ENCODE measurements at places on chromosomes 1 and 21.

DNA sequence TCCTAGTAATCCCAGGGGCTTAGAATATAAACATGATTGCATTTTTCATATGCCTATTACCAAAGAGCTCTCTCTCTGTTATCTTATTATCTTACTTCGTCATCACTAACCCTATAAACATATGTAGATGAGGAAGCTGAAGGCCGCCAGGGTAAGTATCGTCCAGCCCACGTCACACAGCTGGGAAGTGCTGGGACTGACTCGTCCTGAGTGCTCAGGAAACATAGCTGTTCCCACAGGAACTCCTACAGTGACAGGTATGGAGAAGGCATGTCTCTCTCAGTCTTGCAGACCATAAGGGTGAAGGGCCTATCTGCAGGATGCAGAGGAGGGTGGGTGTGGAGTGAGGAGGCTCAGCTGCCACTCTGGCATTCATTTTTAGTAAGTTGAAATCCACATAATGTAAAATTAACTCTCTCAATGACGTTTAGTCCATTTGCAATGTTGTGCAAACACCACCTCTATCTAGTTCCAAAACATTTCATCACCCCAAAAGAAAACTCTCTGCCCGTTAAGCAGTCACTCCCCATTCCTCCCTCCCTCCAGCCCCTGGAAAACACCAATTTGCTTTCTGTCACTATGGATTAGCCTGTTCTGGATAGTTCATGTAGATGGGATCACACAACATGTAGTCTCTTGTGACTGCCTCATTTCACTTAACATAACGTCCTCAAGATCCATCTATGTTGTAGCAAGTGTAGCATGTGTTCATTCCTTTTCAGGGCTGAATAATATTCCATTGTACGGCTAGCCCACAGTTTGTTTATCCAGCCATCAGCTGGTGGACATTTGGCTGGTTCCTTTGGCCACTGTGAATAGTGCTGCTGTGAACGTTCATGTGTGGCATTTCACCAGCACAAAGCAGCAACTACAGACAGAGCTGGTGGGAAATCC, 68.3 kb downstream of the TCP10L start:
- no peak for DNase-seq

DNA sequence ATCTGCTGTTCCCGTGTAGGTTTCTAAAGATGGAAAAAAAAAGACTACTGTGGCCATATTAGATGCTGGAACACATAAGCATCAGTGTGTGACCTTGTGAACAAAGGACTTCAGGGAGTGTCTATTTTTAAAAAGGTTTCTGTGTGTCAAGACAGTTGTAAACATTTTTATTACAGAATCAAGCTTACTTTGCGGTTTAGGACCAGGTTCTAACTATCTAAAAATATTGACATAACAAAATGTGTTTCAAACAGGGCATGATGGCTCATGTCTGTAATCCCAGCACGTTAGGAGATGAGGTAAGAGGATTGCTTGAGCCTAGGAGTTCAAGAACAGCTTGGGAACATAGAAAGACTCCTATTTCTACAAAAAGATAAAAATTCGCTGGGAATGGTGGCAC, 7.1 kb upstream of the DDI2 start:
- no peak for DNase-seq

GRCh38 chr1:202251424-202252256, 58.0 kb downstream of the LGR6 start:
- no peak for DNase-seq

DNA sequence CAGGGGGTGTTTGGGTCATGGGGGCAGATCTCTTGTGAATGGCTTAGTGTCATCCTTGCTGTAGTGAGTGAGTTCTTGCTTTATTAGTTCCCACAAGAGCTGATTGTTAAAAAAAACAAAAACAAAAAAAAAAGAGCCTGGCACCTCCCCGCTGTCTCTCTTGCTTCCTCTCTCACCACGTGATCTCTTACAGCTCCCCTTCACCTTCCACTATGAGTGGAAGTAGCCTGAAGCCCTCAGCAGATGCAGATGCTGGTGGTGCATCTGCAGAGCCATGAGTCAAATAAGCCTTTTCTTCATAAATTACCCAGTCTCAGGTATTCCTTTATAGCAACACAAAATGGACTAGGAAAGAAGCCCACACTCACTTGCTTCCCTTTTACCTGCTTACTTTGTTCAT, 17.2 kb upstream of the RGL1 start:
- DNase-seq: no peak

DNA sequence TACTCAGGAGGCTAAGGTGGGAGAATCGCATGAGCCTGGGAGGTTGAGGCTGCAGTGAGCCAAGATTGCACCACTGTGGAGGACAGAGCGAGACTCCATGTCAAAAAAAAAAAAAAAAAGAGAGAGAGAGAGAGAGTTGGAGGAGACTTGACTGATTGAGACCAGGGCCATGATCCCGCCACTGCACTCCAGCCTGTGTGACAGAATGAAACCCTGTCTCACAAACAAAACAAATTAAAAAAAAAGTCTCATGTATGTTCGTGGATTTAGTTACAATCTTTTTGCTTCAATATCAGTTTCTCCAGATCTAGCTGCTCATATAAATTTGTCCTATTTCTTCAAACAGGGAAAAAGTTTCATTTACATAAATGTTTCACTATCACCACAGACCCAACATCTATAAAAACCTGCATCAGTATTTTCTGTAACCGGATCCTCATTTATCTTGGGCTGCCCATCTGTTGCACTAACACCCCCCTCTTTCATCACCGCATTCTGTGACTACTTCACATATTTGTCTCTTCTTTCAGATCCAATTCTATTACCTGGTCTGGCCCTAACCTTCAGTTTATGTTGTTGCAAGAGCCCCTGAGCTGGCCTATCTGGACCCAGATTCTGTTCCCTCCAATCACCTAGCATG, 127.0 kb downstream of the GREM2 start:
- no peak for DNase-seq

GRCh38 chr1:226098870-226099835, 36.6 kb downstream of the H3-3A start:
- DNase-seq: no peak

Measured in stimulated activated CD4-positive, alpha-beta T cell treated with anti-CD3 and anti-CD28 coated beads, Interleukin-1b, Interleukin-23, amount 100 ng/mL, for 1 hour (primary cell).